ENCODE measurements at places on chromosomes 2 and 18.

DNA sequence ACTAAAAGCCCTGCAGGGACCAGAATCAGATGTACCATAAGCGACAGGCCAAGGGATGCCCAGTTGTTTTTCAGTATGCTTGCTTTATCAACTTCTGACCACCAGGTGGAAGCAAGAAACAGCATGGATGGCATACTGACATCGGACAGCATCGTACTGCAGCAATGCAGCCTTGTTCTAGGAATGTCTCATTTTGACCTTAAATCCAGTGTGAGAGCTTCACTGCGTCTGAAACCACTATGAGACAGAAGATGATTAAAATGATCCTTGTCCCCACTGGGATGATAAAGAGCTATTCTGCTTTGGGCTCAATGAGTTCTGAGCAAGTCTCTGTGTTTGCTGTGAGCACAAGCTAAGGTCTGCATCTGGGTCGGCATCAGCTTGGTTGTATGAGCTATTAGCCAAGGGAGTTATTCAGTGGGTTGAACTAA, 54.3 kb downstream of the CDK15 start:
- no peak for DNase-seq

DNA sequence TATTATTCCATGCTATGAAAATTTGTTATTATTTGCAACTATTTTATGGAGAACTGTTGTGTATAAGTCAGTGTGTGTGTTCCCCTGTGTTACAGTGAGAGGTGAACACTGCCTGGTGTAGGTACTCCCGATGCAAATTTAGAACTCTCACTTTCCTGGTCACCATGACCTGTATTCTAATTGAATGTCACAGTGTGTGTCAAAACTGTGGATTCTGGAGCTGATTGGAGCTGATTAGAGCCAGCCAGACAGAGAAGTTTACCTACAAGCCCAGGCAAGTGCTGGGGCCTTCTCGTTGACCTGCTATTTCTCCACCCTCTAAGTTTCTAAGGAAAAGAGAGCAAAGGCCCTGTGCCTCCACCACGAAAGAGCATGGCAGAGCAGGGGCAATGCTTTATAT, 216.0 kb downstream of the NYAP2 start:
- DNase-seq = no peak

- no peak for DNase-seq
Observed at GRCh38 chr18:46577546-46577945, 79.5 kb downstream of the LOXHD1 start.

DNA sequence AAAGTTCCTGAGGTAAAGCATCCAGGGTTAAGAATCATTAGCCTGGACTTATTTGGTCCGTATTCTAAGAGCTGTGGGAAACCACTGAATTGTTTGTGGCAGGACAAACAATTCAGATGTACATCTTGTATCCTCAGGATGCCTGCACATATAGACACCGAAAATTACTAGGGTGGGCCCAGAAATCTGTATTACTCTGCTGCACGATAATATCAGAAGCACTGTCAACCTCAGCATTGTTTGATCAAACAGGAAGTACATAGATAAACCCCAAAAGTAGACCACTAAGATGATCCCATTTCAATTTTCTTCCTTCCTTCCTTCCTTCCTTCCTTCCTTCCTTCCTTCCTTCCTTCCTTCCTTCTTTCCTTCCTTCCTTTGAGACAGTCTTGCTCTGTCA, 34.2 kb upstream of the SPRED2 start:
- no peak for DNase-seq

GRCh38 chr18:44033144-44033701, 647.5 kb upstream of the SETBP1 start:
- DNase-seq = no peak

- no peak for DNase-seq
Observed at GRCh38 chr18:44938720-44939665, 258.3 kb downstream of the SETBP1 start.

- no peak for DNase-seq
Observed at GRCh38 chr2:216516730-216517350, 18.2 kb downstream of the RPL37A start.

GRCh38 chr2:215486291-215487001, 50.6 kb upstream of the FN1 start:
- DNase-seq = no peak

GRCh38 chr2:53188851-53189510, 578.6 kb upstream of the CHAC2 start:
- DNase-seq = no peak

DNA sequence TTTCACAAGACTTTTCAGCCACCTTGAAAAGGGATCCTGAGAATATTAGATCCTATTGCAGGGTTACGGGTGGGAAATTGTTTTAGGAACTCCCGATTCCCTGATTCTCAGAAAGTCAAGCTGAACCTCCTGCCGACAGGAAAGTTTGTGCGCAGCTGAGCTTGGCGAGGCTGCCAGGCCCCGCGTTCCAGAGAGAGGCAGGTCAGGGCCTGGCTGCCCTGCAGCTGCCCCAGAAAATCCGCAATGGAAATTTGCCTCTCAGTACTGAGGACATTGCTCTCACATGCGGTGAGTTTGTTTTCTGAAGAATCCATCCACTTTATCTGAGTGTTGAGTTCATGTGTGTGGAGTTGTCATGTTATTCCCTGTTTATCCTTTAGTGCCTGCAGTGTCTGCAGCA, 144.2 kb downstream of the RTP5 start:
- DNase-seq = no peak

DNA sequence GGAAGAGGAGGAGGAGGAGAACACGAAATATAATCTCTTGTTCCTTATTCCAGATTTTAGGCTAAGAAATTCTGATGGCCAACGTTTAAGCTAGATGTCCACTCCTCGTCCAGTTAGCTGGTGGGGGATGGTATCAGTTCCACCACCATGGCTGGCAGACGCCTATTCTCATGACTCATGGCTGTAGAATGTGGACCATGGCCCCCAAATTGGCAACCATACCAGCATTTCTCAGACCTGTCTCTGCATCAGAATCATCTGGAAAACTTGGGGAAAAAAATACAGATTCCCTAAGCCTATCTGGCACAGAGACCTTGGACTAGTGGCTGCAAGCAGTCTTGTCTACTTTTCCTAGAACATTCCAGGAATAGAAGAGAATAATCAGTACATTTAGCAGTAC, 267.7 kb upstream of the SIX2 start:
- no peak for DNase-seq
